ENCODE measurements at places on chromosomes 11 and 22. TPM values are rescaled to one million over a fixed set of nuclear protein-coding genes. Genes with fewer than 3 reads are reported as not detected.

TNKS1BP1 gene
- polyA plus RNA-seq: 1.6 TPM

GNAZ gene
- 0.96 TPM for polyA plus RNA-seq

OR8D4 gene
- polyA plus RNA-seq: not detected

PELI3 gene
- polyA plus RNA-seq: 1.6 TPM

KCNJ4 gene
- polyA plus RNA-seq: not detected

TTLL8 gene
- not detected for polyA plus RNA-seq

KRTAP5-9 gene
- not detected for polyA plus RNA-seq

APLNR gene
- polyA plus RNA-seq: not detected

FAM180B gene
- not detected for polyA plus RNA-seq

INS gene
- polyA plus RNA-seq: not detected

LDHAL6A gene
- polyA plus RNA-seq: 0.79 TPM

XKR3 gene
- polyA plus RNA-seq: not detected

RNF26 gene
- polyA plus RNA-seq: 33.5 TPM
